ENCODE measurements at places on chromosomes 4 and X.

- DNase-seq, result no peak
Observed at GRCh38 chr4:122895336-122895995, 26.9 kb downstream of the NUDT6 start.

GRCh38 chr4:118759481-118759880 lies 74.3 kb downstream of the METTL14 start:
- DNase-seq, result no peak

GRCh38 chr4:22869235-22869634 lies 176.5 kb downstream of the GBA3 start:
- DNase-seq, result peak; percentile 1

DNA sequence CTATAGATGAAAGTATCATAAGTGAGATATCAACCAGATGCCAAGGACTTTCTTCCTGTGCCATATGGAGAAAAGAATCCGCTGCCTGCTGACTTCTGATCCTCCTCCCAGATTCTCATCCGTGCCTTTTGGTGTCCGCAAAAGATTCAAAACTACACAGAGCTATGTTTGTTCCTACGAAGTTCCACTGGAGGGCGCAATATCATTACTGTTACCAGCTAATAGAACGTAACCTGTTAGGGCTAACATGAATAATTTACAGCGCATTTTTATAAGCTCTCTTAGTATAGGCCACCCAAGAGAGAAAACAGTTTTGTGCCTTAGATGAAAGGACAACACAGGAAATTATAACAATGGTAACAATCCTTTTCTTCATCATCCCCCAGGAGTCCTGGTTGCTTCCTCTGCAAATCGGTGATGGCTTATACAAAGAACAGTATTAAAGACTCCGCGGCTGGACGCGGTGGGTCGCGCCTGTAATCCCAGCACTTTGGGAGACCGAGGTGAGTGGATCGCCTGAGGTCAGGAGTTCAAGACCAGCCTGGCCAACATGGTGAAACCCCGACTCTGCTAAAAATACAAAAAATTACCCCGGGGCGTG lies 22.8 kb upstream of the CENPVL3 start:
- DNase-seq, result peak; percentile 55

- DNase-seq, result no peak
Observed at GRCh38 chrX:155071694-155072280, 479 bp downstream of the BRCC3 start.

DNA sequence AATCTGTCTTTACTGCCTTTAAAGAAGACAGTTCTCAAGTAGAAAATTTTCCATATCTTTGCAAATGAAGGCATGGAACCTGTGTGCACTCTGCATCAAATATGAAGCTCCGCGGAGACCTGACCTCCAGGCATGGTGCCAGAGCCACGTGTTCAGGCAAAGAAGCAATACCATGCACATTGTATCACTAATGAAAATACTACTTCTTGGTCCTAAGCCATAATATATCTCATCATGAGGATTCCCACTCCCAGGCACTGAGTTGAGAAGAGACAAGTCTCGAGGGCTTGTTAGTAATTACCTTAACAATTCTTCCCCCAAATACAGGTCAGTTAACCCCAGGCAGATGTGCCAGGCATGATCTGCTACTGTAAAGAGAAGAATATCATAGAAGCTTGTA lies 56.7 kb downstream of the PCDH19 start:
- DNase-seq, result no peak

DNA sequence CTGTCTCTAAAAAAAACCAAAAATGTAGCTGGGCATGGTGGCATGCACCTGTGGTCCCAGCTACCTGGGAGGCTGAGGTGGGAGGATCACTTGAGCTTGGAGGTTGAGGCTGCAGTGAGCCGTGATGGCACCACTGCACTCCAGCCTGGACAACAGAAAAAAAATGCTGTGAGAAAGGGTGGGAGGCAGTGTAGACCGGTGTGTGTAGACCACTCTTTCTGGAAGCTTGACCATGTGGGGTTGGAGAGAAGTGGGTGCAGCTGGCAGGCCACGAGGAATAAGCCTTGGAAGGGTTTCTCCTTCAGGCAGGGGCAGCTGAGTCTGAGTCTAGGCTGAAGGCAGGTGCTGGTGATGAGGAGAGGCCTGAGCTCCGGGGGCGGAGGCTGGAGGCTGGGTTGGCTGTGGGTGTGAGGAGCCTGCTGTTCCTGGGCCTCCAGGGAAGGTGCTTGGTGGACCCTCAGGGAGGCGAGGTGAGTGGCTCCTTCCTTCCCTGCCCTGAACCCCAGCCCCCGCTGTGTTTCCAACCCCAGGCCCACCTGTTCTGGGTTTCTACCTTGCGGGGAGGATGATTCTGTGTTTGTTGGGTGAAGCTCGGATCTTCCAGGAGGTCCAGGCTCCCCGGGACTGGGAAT lies 9.3 kb upstream of the TBC1D14 start:
- no peak for DNase-seq

GRCh38 chr4:66273110-66273509 lies 602.8 kb upstream of the EPHA5 start:
- DNase-seq, result no peak

DNA sequence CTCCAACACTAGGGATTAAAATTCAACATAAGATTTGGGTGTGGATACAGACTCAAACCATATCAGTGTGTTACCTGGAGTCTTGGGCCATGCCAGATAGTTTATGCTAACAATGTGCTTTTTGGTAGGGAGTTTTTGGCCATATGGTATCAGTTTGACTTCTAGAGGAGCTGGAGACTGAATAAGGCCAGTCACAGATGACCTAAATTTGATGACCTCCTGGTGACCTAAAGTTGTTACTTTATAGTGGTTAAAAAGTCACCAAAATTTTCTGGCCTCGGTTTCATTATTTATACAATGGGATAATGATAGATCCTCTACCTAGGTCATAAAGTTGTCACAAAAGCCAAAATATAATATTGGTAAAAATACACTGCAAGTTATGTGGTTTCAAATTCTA lies 877.1 kb downstream of the RAPGEF2 start:
- no peak for DNase-seq

DNA sequence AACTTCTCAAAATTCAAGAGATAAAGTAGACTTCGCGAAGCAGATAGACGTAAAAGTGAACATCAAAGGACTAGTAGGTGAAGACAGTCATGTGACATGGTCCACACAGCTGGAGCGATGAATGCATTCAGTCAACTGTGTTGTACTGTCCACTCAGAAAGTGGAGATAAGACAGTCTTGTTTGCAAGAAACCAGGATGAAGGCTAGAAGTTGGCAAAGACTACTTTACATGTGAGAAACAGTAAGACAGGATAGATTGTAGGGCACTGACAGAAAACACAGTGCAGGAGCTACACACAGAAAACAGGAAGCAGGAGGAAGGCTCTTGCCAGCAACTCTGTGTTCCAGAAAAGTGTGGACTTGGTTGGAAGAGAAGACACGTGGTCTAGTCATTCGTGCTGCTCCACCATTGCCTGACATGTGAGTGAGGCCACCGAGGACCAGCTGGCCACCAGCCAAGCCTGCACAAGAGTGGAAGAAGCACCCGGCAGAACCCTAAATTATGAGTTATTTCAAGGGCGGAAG lies 78.9 kb downstream of the FAT1 start:
- no peak for DNase-seq

GRCh38 chr4:126298271-126298670 lies 983.5 kb downstream of the FAT4 start:
- no peak for DNase-seq

- DNase-seq, result peak; percentile 47
Observed at GRCh38 chr4:122700178-122700725, 32.3 kb upstream of the BBS12 start.

DNA sequence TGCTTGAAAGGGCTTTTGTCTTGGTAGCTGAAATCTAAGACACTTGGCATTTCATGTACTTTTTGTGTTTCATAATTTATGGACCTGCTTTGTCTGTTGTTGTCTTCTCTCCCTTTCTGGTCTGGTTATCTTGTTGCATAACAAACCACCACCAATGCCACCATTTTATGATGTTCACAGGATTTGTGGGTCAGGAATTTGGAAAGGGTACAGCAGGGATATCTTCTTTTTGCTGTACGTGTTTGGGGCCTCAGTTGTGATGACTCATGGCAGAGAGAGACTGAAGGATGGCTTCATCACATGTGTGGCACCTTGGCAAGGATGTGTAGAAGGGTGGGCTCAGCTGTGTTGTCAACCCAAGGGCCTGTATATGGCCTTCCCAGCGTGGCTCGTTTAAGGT lies 35.2 kb downstream of the KDM6A start:
- no peak for DNase-seq

DNA sequence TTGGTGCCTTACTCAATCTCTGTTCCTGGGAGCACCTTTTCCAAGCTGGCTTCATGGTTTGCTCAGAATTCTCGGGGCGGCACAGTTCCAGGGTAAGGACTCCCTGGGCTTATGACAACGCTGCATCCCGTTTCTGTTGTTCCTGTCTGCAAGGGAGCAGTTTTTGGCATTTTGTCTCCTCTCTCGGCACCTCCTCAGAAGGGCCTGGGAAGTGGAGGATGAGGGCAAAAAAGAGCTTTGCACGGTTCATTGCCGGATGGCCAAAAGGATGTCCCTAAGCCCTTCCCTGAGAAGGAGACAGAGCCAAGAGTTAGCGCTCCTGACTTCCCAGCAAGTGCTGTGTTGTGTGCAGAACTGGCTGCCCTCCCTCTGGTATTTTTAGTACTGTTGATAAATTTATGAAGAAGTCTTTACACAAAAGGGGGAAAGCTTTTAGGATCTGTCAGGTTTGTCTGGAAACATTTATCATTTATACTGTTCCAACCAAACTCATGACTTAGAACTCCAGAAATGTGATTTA lies 13.4 kb downstream of the SRD5A3 start:
- DNase-seq, result no peak

GRCh38 chr4:14908635-14909034 lies 93.6 kb upstream of the CPEB2 start:
- DNase-seq, result no peak

DNA sequence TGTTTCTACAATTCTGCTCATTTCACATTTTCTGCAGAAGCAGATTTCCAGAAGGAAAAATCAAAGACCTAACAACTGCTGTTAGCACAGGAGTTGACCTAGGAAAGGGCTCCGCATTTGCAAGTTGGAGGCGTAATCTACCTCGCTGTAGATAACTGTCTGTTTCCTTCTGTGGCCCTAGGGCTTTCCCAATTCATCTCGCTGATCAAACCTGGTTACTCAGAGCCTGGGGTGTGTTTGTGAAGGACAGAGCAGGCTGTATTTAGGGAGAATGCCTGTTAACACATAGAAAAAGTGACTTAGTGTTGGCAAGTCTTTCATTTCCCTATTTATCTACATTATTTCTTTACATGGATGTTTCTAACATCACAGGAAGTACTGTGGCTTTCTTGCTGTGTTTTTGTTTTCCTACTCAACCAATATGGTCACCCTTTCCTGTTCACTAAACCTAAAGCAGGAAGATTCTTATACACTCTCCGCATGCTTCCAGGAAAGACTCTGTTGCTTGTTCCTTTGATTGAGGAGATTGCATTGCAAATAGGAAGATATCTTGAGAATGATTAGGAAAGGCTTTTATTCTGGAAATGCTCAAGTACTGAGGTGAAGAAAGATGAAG lies 40.5 kb downstream of the AGA start:
- peak; percentile 42 for DNase-seq

GRCh38 chr4:94428884-94429283 lies 22.9 kb upstream of the PDLIM5 start:
- DNase-seq, result no peak

DNA sequence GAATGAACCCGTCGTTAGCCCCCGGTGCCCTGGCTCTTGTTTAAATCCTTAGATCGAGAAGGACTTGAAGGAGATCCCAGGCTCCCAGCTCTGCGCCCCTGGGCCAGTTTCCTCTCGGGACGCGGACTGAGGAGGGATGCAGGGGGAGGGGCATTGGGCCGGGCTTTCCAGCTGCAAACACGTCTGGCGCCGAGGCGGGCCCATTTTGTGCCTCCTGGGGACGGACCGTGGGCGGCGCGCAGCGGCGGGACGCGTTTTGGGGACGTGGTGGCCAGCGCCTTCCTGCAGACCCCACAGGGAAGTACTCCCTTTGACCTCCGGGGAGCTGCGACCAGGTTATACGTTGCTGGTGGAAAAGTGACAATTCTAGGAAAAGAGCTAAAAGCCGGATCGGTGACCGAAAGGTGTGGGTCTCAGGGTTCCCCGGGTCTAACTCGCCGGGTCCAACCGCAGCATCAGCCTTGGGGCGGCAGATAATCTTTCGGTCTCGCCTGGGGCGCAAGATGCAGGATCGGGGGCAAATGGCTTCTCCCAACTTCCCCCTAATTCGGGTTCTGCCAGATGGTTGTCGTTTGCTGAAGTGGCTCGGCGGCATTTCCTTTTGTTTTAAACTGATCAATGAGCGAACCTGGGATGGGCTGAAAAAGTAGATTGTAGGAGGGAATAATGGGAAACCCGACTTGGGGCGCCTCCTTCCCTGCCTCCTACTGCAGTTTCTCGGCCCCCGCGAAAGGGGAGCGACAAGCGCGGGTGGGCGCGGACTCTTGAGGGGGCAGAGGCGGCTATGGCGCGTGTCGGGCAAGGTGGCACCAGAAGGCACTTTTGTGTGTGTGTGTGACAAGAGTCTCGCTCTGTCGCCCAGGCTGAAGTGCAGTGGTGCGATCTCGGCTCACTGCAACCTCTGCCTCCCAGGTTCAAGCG lies 2.9 kb downstream of the PDGFRA start:
- peak; percentile 70 for DNase-seq

GRCh38 chrX:12076046-12076445 lies 62.2 kb upstream of the FRMPD4 start:
- no peak for DNase-seq

DNA sequence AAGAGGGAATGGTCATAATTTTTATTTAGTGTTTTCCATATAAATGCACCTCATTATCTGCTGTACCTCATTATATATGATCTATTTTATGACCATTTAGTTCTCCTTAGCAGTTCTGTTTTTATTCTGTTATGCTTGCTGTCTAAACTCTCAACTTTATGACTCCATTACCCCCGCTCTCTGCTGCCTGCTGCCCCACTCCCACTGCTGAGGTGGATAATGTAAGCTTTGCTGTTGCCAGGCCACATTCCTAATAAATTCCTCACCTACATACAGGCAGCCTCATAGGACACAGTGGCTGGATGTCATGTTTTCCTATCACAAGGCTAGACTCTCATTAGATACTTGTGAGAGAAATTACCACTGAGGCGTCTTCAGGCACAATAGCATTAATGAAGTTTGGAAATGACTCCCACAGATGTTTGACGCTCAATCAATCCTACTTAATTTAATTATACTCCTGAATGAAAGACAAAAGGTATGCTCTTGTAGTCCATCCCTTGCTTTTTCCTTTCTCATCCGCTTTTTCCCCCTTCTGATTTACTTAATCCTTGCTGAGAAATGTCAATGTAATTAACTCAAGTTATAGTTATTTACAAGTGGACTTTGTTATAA lies 497.5 kb upstream of the IGFBP7 start:
- peak; percentile 53 for DNase-seq

GRCh38 chrX:46573331-46573891 lies at the start of gene CHST7:
TSS of gene CHST7 (plus strand) at chrX:46573765. CDS start at chrX:46573932, 167 bp downstream.
- DNase-seq, result peak; percentile 90

GRCh38 chr4:52107336-52107735 lies 56.2 kb downstream of the SPATA18 start:
- DNase-seq, result no peak

DNA sequence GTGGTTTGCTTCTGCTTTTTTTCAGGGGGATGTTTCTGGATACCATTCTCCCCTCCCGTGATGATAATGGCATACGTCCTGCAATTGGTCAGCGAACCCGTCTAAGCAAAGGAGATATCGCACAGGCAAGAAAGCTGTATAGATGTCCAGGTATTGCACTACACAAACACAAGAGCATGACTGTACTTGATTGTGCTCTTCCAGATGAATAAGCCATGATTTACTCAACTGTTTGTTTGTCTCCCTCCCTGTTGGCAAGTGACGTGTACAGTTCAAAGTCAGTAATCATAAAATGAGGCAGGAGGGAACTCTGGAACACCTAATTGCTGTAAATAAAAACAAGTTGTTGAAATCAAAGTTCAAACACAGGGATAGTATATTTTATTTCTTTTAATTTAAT lies 141.4 kb downstream of the TLL1 start:
- DNase-seq, result no peak

All from ELF-1 (cell line).